ENCODE measurements at places on chromosomes 3 and 15.

DNA sequence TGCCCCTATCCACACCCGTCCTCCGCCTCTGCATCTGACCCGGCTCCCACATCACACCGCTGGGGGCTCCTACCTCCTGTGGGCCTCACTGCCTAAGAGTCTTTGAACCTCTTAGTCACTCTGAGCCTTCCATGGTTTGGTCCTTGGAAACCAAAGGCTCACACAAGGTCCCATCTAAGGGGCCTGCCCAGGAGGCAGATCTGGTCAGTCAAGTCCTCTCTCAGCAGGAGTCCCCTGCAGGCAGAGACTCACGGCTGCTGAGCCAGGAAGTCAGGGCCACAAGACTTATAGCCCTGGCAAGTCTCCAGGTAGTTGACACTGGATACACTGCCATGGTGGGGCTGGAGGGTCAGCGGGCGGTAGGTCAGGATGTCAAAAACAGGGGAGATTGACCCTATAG is 31.2 kb upstream of the ALDH1L1 start:
- DNase-seq, result no peak

DNA sequence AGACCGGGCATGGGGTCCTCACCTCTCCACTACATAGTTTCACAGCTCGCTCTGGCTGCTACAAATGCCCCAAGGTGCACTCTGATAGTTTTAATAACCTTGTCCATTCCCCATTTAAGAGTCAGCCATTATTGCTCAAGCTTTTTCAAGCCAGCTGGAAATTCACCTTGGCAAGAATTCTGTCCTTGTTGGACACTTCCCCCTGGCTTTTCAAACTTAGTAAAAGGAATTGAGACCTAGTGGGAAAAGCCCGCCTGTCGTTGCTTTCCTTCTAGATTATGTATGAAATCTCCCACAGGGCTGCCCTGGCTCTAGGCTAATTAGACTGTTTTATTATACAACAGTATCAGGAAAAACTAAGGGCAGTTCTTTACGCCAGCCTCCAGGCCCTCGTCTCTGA is 293.7 kb upstream of the GADL1 start:
- DNase-seq, result no peak

DNA sequence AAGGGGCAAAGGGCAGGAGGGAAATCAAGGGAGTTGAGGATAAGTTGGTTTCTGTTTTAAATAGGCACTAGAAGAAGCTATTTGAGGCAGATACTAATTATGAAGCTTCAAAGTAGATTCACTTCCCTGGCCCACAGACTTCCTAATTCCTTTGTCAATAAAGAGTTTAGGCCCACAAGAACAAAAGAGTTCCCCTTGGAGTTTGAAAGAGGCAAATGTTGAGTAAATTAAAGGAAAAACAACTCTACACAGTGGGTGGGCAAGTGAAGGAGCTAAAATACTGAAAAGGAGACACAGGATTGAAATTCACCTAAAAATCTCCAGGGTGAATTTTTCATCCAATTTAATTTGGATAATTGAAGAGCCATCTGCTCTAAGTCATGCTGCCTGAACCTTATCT is 411.7 kb upstream of the RORA start:
- DNase-seq, result no peak

- DNase-seq, result no peak
These were observed 515.0 kb downstream of the FGF12 start for GRCh38 chr3:192212335-192212734.

DNA sequence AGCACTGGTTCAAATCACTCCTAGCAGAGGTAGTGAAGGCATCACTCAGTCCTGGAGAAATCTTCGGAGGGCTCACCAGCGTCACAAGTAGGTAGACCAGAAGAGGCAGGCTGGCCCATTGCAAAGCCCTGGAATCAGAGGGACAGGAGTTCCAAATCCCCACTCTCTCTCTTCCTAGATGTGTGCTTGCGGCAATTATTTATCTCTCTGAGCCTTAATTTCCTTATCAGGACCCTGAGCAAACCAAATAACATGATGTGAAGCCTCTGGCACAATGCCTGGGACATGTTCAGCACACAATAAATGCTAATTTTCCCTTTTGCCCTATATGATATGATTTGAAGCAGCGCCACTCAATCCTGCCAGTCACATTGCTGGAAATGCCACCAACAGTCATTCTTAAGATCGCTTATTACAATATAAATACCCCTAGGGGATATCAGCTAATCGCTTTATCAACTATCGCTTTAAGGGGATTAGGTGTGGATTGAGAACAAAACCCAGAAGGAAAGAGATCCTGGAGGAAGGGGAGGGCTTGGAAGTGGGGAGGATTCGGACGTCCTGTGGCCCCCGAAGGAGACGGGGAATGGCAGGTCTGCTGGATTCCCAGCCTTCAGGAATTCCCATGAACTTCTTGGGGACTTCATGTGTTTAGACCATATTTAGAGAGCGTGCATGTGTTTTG is 59.5 kb upstream of the TSEN2 start:
- no peak for DNase-seq

- DNase-seq, result no peak
These were observed 235.2 kb downstream of the DTWD1 start for GRCh38 chr15:49855917-49856637.

GRCh38 chr3:172751175-172751704 is 714 bp downstream of the ECT2 start:
- DNase-seq, result peak; percentile 4

- DNase-seq, result peak; percentile 95
These were observed 42.5 kb downstream of the CMTM6 start for GRCh38 chr3:32460031-32460749.

- DNase-seq, result no peak
These were observed 17.7 kb downstream of the EEFSEC start for GRCh38 chr3:128170866-128171516.

DNA sequence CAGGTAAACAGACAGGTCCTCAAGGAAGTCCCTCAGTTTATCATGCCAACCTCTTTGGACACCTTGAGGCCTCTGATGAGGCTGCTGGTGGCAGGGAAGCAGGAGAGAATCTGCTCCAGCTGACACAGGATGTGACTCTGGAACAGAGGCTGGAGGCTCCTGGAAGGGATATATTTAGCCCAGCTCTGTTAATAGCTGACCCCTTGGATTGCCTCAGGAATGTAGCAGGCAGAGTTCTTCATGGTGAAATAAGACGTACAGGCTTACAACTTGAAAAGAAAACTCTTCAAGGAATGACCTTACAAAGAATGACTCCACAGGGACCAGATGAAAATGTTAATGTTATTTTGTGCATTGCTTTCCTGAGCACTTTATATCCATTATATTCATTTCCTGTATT is 90.5 kb downstream of the AQP9 start:
- no peak for DNase-seq

- DNase-seq, result no peak
These were observed 124.2 kb upstream of the SMAD3 start for GRCh38 chr15:66941108-66941711.

GRCh38 chr3:123780656-123781055 is 103.5 kb downstream of the MYLK start:
- DNase-seq, result no peak

DNA sequence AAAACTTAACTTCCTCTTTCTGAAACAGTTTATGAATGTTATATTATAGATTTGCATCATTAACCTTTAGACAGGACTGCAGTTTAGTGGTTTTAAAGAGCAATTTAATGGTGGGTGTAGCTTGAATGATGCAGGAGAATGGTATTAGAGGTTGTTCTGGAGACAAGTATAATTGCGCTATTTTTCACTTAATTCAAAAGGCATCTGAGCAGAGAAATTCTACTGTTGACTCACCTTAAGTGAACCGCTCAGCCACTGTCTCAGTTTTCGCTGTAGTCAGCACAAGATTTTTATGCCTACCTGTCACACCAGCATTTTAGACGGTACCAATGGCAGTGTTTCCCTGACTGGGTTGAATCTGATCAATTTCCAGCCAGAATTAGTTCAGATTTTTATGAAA is 348.8 kb upstream of the DCBLD2 start:
- no peak for DNase-seq

- no peak for DNase-seq
These were observed 50.8 kb upstream of the CPOX start for GRCh38 chr3:98644168-98644567.

DNA sequence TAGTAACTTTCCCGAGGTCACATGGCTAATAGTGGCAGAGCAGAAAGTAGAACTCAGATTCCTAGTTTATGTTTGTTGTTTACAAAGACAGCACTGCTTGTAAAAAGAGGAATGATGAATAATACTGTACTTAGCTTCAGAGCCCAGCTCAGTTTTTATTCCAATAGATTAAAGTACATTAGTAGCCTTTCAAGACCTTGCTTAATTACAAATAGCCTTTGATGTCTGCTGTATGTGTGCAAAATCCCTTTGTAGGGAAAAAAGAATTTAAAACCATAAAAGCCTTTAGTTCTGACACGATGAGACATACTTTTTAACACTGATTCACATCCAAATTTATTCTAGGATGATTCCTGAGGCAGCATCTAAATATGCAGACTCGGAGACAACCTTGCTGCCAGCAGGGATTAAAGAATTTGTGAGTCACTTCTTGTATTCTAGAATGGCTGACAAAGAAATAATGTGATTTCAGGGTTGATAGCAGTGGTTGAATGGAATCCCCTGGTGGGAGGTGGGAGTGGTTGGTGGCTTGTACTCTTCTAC is 324.2 kb upstream of the TGFBR2 start:
- no peak for DNase-seq

DNA sequence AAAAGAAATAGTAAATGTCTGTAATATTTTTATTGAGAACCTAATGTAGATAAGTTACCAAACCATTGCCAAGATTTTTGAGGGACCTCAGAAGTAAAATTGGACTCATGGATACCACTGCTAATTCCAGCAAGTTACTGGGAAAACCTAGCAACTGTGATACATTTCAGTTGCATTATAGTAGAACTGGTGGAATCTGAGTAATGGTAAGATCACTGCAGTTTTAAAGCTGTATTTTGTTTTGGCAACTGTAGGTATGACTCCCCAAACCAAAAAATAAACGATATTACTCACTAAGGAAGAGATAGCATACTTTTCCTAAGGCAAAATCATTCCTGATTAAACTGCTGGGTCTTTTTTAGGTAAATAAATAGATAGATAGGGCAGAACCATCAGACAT is 54.0 kb downstream of the ARMC8 start:
- DNase-seq, result no peak

DNA sequence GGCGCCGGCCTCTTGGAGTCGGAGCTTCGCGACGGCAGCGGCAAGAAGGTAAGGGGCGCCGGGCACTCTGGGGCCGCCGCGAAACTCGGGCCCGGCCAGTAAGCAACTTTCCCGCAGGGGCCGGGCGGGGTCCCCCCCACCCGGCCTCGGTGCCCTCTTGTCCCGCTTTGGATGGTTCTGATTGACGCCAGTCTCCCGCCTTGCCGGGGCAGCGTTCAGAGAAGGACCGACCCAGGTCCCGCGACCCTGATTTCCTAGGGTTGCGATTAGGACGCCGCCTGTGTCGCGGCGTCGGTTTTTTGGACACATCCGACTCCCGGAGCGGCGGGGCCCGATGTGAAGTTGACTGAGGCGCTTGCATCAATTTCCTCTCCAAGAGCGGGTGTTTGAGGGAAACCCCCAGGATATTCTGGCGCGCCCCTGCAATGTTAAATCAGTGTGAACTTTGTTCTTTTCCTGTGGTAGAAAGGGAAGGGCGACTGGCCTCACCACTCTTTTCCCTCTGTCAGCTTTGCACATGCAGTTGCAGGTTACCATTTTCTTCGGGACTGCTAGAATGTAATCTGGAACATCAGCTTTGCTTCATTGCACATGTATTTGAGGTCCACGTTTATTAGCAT is 755 bp downstream of the PDE8A start:
- DNase-seq, result peak; percentile 69

DNA sequence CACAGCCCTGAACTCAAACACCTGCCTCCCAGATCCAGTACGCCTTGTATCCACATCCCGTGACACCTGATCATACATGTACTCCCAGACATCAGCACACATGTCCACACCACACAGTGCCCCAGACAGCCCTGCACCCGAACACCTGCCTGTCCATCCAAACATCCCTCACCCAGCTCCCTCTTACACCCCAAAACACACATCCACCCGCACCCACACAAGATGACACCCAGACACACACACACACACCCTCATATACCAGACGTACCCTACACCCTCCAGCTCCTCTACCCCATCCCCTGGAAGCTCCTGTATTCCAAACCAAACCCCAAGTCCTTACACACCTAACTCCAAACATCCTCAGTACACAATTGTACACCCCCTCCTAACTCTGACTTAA is 735 bp downstream of the CAMK1 start:
- no peak for DNase-seq

DNA sequence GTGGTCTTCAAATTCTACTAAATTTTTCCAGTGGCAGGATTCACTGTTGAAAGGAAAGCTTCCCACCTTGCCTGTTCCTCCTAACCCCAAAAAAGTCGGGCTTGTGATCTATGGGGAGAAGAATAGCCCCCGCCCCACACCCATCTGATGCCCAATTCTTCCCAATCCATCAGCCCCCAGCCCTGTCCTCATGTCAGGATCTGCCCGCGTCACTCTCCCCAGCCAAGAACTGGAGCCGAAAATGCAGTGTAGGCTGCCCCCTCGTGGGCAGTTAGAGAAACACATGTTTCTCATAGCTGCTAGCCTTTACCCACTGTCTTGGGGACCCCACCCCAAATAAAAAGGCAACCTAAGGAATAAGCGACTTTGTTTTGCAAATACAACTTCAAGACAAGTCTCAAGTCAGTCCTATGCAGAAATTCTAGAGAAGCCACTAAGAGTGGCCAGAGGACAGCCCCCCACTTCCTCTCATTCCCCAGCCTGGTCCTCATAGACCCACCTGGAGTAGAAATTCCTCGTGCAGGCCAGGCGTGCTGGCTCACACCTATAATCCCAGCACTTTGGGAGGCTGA is 13.0 kb upstream of the CSK start:
- DNase-seq, result peak; percentile 73

DNA sequence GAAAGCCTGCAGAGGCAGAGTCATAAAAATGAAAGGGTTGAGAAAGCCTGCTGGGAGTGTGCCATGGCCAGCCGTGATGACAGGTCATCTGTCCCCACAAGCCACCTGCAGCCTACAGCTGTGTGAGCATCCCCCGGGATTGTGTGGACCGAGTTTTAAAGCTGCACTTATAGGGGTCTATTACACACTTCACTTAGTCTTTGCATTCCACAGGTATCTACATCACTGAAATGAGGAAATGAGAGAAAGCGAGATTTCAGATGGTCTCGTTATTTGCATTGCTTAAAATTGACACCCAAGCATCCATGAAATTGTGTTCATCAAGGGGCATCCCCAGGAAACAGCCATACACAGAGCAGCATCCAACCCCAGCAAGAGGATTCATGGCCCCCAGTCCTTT is 137.6 kb upstream of the TRIM42 start:
- DNase-seq, result no peak

DNA sequence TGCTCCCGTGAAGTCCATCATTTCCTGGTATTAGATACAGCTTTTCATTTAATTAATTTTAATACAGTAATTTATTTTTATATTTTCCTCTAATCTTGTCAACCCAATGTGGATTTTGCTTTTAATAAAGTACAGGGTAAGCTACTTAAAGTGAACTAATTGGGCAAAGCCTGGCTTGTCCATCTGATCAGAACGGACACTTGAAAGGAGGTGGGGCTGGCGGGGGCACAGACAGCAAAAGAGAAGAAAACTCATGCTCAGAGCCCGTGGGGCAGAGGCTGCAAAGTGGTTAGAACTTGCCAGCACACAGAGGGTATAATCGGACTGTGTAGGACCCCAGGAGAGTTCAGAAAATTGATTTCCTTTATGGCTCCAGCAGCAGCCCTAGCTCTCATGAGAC is 443.1 kb upstream of the MDFIC2 start:
- no peak for DNase-seq

GRCh38 chr3:8768364-8769087 is 887 bp downstream of the OXTR start:
- no peak for DNase-seq

GRCh38 chr3:139006051-139006716 is at the start of gene PRR23A:
PRR23A (minus strand) TSS chr3:139006268; CDS start chr3:139006268, 0 bp downstream.
- no peak for DNase-seq
